NCI-H1092 treated with DMSO at 0.1 percent for 48 hours (cell line): ENCODE measurements at places on chromosomes 6 and 20.

GRCh38 chr6:41023114-41023513, 15.9 kb downstream of the UNC5CL start:
- no peak for DNase-seq

GRCh38 chr6:26332408-26332807, 32.6 kb upstream of the BTN3A2 start:
- no peak for DNase-seq

- DNase-seq = no peak
These were observed 364.7 kb downstream of the SYNE1 start for GRCh38 chr6:152272486-152272885.

DNA sequence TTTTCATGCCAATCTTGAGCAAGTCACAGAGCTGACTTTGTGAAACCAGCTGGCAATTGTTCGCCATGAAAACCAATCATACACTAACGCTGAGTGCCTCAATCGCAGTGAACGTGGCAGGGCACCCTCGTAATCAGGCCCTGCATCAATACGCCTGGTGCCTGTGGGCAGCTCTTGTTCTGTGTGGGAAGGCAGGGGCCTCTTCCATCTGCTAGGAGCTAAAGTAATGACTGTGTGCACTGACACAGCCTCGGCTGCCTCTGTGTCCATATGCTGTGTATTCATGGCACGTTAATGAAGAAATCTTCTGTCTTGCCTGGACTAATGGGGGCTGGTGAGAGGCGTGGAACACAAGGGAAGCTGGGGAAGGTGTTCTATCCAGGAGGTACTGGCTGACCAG, 27.8 kb upstream of the SYNDIG1 start:
- no peak for DNase-seq

GRCh38 chr6:109782491-109782999, 91.4 kb downstream of the FIG4 start:
- no peak for DNase-seq

DNA sequence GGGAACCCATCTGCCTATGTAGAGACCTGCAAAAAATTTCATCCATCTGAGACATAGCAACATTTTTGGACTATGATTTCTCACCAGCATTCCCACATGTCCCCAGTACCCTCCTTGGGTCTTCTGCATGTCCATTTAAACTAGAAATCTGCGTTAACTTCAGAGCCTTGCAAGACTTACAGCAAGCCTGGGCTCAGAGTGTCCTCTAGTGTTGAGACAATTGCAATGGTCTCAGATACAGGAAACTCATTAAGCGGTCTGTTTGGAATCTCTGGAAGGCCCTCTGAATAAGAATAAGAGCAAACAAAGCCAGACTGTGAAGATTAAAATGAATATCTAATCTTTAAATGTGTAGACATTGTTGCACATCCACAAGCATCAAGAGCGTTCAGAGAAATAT, 20.5 kb upstream of the PI3 start:
- DNase-seq = no peak

- no peak for DNase-seq
These were observed 25.4 kb downstream of the DIDO1 start for GRCh38 chr20:62900692-62901584.

GRCh38 chr20:1274485-1275311, 8.6 kb downstream of the SNPH start:
- DNase-seq = peak; percentile 95

DNA sequence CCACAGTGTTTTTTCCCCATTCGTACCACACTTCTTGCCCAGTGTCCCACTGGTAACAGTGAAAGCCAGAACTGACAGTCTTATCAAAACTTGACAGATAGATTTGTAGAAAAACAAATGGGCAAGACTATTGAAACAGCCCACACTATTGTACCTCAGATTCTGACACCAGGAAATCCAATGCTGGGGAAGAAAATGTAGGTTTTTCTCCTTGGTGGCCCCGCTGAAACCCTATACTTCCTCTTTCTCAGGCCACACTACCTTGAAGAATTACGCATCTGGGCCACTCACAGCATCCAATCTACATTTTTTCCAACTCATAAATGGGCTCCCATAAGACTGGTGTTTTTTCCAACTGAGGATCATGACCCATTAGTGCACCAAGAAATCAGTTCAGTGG, 90.9 kb upstream of the HDDC2 start:
- no peak for DNase-seq

DNA sequence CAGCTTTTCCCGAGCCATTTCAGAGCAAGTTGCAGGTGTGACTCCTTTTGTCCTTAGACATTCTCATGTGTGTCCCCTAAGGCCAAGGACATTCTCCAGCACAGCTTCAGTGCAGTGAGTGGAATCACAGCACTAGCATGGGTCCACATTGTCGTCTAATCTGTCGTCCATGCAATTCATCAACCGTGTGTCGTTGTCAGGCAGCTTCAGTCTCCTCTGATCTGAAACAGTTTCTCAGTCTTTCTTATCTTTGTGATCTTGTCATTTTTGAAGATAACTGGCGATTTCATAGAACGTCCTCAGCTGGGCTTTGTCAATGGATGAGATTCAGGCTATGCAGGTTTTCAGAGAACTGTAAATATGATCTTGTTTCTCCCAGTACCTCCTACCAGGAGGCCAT, 31.7 kb downstream of the CST2 start:
- DNase-seq = no peak

- no peak for DNase-seq
These were observed 20.6 kb upstream of the ARHGAP18 start for GRCh38 chr6:129730477-129731165.

DNA sequence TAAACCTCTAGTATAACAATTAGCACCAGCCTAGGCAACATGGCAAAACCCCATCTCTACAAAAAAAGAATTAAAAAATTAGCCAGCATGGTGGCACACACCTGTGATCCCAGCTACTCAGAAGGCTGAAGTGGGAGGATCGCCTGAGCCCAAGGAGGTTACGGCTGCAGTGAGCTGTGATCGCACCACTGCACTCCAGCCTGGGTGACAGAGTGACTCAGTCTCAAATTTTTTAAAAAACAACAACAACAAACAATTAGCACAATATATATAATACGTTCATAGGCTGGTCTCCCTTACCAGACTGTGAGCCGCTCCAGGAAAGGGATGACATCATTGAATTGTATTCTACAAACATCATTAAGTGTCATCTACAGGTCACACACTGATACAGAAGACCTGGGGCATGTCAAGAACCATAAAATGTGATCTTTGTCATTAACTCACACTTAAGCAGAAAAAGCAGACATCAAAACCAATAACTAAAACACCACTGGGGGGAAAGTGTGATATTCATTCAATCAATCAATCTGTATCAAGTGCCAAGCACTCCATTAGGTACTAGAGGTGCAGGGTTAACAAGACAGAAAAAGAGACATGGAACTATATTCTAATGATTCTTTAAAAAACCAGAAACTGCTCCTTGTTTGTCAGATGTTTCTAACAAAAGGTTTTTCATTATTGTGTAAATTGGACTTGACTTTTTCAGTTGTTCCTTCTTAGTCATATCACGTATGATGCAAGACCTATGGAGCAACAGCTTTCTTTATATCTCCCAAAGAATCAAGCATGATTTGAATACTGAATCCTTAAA, 17.8 kb downstream of the MAP3K5 start:
- DNase-seq = no peak

GRCh38 chr6:26187981-26188635, 100.9 kb downstream of the HFE start:
- no peak for DNase-seq
